ENCODE measurements at places on chromosomes 16 and 17.
A peak's percentile ranks its signal among the peaks of the same experiment; 100 is the strongest.

- DNase-seq, result peak; percentile 91
Observed at GRCh38 chr16:87383505-87384161, at the start of gene FBXO31. Gene FBXO31 (minus strand): TSS chr16:87383776. CDS start chr16:87383744, 32 bp downstream.

DNA sequence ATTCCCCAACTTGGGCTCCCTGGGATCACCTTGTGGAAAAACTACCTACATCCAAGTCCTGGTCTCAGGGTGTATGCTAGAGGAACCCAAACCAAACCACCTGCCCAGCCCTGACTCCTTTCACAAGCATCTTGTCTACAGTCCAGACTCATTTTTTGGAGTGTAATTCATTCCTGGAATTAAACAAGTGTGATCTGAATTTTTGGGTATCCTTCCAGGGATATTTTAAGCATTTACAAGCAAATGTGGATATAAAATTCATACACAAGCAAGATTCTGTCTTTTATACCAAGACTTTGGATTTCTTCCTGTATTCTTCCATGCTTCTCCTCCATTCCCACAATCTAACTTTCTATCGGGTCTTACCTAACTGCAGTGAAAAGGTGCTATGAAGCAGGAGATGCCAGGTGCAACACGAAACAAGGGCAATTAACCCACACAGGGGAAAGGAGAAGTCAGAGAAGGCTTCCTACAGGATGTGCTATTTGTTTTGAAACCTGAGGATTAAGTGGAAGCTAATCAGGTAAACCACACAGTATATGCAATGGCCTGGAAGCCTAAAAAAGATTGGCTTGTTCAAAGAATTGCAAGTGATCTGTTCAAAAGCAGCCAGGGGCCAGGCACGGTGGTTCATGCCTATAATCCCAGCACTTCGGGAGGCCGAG lies 417.2 kb upstream of the C16orf82 start:
- no peak for DNase-seq

DNA sequence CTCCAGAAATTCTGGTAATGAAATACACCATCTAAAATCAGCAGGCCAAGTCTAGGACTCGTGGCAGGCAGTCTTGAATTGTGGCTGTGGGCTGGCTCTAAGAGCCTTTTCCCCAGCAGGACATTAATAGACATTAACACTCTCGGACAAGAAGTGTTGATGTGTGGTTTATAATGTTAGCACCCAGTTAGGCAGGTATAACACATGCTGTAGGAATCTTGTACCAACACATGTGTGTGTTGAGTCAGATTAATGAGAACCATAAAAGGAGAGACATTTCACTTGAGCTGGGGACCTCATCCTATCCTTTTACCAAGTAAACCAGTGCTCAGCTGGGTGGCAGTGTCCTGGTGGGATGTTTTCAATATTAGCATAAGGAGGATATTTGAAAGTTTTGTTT lies 264.5 kb downstream of the FTO start:
- no peak for DNase-seq

DNA sequence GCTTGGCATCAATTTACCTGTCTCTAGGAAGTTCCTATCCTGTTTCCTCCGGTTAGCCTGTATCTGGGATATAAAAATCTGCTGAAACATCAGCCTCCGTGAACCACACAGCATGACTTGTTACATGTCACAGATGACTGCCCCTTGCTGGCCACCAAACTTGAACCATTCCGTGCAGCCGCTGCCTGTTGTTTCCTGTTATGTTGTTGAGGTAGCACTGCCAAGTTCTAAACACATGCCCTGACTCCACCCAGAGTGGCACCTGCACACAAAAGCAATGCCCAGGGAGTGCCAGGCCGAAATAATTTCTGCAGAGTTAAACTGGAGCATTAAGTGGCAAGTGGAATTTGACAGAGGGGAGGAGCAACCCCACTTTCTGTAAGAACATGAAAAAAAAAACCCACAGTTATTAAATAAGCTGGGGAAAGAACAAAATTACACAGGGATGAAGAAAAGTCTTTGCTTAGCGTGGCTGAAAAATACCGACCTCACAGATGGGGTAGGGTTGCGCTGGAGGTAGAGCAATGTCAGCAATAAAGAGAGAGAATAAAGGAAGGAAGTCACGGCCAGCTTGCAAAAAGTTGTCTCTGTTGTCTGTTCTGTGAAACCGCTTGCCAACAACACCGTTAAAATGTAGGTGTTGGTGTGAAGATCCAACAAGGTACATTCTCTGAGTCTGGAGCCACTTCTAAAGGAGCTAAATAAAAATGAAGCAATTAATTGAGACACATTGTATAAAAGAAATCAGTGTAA lies 174.6 kb upstream of the CDH13 start:
- no peak for DNase-seq

GRCh38 chr17:16281351-16281750 lies 64.3 kb downstream of the PIGL start:
- DNase-seq, result no peak

DNA sequence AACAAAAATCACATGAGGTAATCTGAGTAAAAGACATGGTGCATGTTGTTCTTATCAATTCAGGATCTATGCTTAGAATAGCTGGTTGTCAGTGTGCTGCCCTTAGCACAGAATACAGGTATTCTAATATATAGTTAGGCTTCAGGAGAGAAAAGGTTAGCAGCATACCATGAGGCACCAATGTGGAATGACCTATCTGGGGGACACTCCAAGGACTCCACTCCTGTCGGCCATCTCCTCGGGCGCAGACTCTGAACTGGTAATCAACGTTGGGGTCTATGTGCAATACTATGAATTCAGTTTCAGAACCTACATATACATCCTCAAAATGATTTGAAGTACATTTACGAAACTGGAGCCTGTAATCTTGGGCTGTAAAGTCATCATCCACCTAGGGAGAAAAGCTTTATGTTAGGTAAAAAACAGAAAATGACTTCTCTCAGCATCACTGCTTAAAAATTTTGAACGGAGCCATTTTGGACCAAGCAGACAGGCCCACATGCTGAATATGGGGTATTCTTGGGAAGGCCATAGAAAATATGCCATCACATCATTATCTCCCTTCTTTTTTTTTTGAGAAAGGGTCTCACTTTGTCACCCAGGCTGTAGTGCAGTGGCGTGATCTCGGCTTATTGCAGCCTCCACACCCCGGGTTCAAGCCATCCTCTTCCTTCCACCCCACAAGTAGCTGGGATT lies 31.1 kb downstream of the CRLF3 start:
- DNase-seq, result no peak

DNA sequence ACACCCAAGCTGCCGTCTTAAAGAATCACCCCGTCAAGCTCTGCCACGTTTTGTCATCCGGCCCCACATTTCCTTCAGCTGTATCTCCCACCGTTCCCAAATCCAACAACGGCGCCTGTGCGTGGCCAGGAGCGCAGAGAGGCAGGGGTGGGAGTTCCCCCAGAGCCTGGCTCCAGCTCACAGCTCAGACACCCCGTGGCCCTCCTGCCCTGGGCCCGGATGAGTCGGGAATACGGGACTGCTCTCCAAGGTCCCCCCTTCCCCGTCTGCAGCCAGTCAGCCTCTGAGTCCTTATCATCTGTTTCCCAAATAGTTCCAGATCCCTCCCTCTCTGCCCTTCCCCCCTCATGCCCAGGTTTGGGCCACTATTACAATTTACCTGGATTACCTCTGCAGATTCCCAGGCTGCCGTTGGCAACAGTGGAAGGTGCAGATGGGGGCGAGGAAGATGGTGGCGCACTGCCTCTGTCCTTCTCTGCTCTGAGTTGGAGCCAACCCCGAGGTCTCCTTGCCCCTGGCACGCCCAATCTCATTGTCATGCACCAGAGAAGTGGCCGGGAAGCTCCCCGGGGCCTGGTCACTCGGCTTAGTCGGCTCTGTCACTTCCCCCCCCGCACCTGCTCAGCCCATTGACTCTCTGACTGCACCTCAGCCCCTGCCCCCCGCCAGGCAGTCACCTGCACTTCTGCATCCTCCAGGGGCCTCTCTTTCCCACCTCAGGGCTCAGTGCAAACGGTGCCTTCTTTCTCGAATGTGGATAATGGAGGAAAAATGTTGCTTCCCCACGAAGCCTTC lies 18.3 kb upstream of the RPTOR start:
- DNase-seq, result no peak

GRCh38 chr16:57721356-57722209 lies 14.0 kb upstream of the KATNB1 start:
- no peak for DNase-seq

- DNase-seq, result no peak
Observed at GRCh38 chr17:80963812-80964543, 27.7 kb upstream of the CHMP6 start.

- no peak for DNase-seq
Observed at GRCh38 chr17:66276328-66276937, 26.0 kb upstream of the PRKCA start.

DNA sequence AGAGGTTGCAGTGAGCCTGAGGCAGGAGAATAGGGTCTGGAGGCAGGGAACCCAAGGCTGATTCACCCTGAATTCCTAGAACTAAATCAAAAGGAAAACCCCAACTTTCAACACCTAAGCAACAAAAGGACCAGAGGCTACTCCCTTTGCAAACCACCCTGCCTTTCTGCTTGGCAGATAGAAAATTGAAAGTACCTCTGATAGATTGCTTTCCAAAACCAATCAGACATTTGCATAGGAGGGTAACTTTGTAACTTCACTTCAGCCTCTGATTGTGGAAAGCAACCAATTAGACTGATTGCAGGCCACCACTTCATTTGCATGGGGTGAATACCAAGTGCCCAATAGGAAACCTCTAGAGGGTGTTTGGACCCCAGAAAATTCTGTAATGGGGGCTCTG lies 10.9 kb upstream of the TMEM98 start:
- DNase-seq, result no peak

- no peak for DNase-seq
Observed at GRCh38 chr16:19754644-19755036, 36.6 kb downstream of the IQCK start.

GRCh38 chr17:17703140-17703919 lies 22.1 kb downstream of the RAI1 start:
- DNase-seq, result no peak

- no peak for DNase-seq
Observed at GRCh38 chr16:71344315-71344905, 14.1 kb upstream of the CALB2 start.

DNA sequence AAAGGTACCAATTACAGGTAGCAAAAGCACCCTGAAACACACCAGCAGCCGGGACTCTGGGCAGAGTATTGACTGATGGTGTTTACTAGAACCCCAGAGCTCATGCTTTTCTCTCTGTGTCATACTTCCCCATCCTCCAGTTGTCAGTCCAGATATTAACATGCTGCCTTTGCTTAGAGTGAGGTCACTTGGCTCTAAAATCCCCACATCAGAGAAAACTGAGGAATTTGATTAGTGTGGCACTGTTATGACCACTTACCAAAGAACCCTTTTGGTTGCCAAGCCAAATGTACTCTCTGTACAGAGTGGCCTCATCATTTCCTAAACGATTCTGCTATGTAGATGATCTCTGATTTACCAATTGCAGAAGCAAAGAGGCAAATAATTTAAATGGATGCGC lies 80.4 kb downstream of the ABCC12 start:
- DNase-seq, result no peak

- DNase-seq, result peak; percentile 59
Observed at GRCh38 chr17:49338883-49339282, 23.2 kb downstream of the ZNF652 start.

DNA sequence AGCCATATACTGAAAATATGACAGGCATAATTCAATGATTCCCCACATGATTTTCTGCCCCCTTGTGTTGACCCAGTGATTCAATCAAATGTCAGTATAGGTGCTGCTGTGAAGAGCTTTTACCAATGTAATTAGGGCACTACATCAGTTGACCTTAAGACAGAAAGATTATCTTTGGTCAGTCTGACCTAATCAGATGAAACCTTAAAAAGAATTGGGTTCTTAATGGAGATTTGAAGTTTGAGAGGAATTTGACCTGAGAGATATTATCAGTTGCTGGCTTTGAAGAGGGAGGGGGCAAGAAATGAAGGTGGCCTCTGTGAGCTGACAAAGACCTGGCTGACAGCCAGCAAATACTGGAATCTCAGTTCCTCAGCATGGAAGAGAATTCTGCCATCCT lies 358.7 kb upstream of the CA10 start:
- DNase-seq, result no peak

DNA sequence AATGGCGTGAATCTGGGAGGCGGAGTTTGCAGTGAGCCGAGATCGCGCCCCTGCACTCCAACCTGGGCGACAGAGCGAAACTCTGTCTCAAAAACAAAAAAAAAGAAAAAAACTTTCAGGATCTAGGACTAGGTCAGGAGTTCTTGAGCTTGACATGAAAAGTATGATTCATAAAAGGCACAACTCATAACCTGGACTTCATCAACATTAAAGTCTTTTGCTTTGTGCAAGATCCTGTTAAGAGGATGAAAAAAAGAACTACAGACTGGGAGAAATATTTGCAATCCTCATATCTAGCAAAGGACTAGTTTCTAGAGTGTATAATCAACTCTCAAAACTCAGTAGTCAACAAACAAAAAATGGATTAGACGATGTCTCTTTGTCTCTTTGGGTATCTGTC lies 40.0 kb downstream of the TBC1D16 start:
- DNase-seq, result no peak

GRCh38 chr17:76252040-76252954 lies 12.0 kb upstream of the RNF157 start:
- peak; percentile 51 for DNase-seq

DNA sequence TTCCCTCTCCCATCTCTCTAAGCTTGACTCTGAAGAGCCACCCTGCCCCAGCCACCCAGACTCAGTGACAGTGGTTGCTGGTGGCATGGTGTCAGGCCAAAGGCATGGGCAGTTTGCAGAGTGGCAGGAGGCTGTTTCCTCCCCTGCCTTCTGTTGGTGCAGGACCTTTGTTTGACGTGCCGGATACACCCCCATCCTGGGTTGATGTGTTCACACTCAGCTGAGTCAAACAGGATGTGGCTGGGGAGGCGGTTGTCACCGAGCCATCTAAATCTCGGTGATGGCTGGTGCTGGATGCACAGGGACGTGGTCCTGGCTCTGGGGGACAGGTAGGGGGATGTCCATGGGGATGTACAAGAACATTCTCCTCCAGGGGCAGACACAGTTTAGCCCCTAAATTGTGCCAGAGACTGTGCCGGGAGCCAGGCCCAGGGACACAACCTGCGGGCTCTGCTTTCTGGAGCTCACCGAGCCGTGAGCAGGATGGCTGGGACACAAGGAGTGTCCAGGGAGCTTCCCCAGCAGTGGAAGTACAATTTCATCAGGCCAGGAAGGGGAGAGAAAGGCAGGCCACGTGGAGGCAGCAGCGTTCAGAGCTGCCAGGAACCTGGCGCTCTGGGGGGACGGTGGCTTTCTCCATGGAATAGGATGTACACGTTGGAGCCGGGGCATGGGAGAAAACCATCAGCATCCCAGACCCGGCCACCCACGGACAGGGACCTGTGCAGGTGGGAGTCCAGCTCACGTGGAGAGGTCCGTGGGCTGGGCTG lies 264.2 kb downstream of the SEC14L1 start:
- DNase-seq, result peak; percentile 96

- no peak for DNase-seq
Observed at GRCh38 chr16:80807906-80808305, 3.5 kb upstream of the CDYL2 start.

- DNase-seq, result peak; percentile 65
Observed at GRCh38 chr17:67377488-67378453, 690 bp downstream of the PITPNC1 start.

Measured in activated CD8-positive, alpha-beta T cell treated with anti-CD3 and anti-CD28 coated beads for 36 hours (primary cell).